ENCODE measurements at places on chromosomes 13 and 19.

- no peak overlapping the region for H3K27ac ChIP-seq
- no peak overlapping the region for H3K4me3 ChIP-seq
- DNase-seq, result no peak
Observed at GRCh38 chr19:17159466-17160393, 55.4 kb upstream of the USE1 start.

DNA sequence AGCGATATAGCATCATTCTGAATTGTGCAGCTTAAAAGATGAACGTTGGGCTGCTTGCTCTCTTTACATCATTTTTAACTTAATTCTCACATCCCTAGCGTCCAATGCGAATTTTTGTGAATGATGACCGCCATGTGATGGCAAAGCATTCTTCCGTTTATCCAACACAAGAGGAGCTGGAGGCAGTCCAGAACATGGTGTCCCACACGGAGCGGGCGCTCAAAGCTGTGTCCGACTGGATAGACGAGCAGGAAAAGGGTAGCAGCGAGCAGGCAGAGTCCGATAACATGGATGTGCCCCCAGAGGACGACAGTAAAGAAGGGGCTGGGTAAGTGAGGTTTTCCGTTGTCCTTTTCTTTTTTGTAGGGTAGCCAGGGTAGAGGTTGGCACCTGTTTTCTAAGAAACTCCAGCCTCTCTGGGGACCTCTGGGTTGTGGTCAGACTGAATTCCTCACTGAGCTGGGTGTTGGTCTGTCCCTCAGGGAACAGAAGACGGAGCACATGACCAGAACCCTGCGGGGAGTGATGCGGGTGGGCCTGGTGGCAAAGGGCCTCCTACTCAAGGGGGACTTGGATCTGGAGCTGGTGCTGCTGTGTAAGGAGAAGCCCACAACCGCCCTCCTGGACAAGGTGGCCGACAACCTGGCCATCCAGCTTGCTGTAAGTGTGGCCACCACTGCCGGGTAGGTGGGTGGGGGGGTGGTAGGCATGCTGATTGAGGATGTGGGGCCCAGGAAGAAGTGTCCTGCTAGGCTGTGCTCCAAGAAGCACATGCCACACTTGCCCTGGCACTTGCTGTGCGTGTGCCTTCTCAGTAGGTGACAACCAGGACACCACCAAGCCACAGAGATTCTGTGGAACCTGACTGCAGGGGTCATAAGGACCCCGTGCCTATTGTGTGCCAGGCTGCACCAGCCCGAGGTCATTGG, 17.0 kb downstream of the ILF3 start:
- no peaks in the 10 kb centered on the region for H3K27me3 ChIP-seq
- no peaks in the 10 kb centered on the region for H3K4me1 ChIP-seq
- peaks cover 50% of the 10 kb centered on the region for H3K36me3 ChIP-seq
- DNase-seq, result no peak
- H3K4me3 ChIP-seq, result no peak overlapping the region

GRCh38 chr19:11278670-11279069, 16.3 kb upstream of the DOCK6 start:
- no peak overlapping the region for H3K4me3 ChIP-seq
- no peaks in the 10 kb centered on the region for H3K27me3 ChIP-seq
- H3K36me3 ChIP-seq, result no peaks in the 10 kb centered on the region
- H3K4me1 ChIP-seq, result peaks cover 3% of the 10 kb centered on the region

GRCh38 chr13:38850868-38851626, 139.6 kb downstream of the STOML3 start:
- H3K36me3 ChIP-seq, result no peaks in the 10 kb centered on the region
- no peak for DNase-seq
- no peak overlapping the region for H3K4me3 ChIP-seq
- H3K27me3 ChIP-seq, result no peaks in the 10 kb centered on the region

- H3K27ac ChIP-seq, result no peak overlapping the region
- H3K36me3 ChIP-seq, result no peaks in the 10 kb centered on the region
- no peaks in the 10 kb centered on the region for H3K4me1 ChIP-seq
Observed at GRCh38 chr19:16023146-16023915, 53.0 kb upstream of the TPM4 start.

All from thymus (tissue), 14 donors.